Muscle of arm (tissue), 14 donors: ENCODE measurements at places on chromosomes 6 and 20.

DNA sequence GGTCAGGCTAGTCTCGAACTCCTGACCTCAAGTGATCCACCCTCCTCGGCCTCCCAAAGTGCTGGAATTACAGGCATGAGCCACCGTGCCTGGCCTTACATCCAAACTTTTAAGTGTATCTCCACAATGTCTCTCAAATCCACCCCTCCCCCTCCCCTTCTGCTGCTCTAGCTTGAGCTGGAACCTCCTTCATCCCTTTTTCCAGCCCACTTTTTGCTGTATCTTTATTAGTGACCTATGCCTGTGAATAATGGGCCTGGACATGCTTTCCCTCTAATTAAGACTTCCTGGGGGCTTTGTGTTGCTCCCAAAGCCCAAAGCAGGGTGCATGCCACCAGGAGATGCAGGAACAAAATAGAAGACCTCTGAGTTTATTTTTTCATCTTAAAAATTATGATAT, 26.1 kb downstream of the TNFAIP3 start:
- no peak for DNase-seq

DNA sequence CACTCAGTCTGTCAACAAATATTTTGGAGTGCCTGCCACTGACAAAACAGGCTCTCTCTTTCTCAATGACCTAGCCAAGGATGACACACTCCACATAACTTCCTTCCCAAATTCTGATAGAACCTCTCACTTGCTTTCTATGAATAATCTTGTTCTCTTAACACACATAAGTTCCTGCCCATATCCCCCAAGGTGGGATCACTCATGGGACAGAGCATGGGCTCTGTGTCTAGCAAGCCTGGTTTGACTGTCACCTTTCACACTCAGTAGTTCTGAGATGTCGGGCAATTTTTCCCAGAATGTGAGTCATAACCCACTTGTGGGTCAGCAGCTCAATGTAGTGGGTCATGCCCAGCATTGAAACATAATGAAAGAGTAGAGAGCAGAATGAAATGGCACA, 78.1 kb downstream of the LRFN2 start:
- DNase-seq, result no peak

DNA sequence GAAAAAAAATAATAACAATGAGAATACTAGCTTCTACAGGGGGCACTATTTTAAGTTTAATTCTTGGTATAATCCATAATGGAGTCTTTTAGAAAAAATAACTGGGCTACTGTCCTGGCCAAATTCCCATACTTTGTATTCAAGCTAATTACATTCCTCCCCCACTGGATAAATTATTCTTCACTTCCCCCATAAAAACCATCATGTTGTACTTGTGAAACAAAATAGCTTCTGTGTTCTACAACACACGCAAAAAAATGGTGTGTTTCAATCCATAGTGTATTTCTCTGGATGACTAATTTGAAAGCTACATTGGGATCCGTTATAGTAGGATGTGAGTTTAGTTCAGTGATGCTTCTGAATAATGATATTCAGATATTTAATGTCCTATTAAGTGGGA, 21.6 kb upstream of the HDDC2 start:
- DNase-seq, result no peak

- no peak for DNase-seq
These were observed 32.8 kb upstream of the HLA-C start for GRCh38 chr6:31304683-31305082.

GRCh38 chr6:10720265-10720959, 2.5 kb upstream of the TMEM14C start:
- peak; percentile 37 for DNase-seq

DNA sequence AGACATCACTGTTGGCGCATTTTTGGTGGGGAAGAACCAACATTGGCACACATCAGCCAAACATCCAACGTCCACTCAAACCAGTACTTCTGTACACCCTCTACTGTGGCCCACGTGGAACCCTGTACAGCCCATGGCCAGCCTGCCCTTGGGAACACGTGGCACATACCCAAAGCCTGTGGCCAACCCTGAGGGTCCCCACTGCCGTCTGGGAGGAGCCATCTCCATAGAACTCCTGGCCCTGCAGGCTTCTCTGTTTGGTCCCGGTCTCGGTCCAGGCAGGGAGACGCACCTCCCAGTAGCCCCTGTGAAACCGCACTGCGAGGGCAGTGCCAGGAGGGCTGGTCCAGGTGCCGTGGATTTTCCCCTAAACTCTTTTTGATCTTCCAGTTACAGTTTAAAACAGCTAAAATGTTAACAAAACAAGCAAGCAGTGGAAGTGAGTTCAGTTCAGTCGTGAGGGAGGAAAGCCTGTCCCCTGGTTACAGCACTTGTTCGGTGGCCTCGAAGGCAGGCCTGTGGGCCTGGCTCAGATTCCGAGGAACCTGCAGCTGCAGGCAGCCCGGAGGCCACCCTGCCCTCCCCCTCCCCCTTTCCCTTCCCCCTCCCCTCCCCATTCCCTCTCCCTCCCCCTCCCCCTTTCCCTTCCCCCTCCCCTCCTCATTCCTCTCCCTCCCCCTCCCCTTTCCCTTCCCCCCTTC, 233.7 kb downstream of the DLL1 start:
- DNase-seq, result no peak

DNA sequence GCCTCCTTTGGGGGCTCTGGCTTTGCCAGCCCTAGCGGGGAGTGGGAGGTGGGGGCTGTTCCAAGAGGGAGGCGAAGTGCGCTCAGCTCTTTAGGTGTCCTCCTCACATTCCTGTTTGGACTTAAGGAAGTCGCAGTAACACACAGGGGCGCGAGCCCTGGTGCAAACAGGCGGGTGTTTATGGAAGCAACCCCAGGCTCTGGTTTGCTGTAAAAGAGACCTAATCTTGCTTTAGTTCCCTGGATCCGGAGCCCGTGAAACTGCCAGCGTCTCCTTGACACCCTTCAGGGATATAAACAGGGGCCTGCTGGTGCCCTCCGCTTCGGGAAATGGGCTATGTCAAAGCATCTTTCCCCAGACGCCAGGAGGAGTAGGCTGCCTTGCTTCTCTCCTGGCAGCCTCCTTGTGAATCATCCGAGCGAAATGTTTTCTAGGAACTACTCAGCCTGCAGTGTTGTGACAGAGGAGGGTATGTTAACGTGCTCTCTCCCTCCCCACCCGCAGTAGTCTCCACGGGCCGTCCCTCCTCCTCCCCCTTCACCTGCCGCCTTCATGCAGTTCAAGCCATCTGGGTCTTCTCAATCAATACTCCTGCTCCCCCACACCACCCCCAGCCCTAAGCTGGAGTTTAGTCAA, 168.0 kb upstream of the LRFN2 start:
- no peak for DNase-seq

- no peak for DNase-seq
These were observed 448.9 kb downstream of the COL12A1 start for GRCh38 chr6:74756923-74757322.

GRCh38 chr6:79902046-79902445, 45.3 kb downstream of the ELOVL4 start:
- DNase-seq, result peak; percentile 4

DNA sequence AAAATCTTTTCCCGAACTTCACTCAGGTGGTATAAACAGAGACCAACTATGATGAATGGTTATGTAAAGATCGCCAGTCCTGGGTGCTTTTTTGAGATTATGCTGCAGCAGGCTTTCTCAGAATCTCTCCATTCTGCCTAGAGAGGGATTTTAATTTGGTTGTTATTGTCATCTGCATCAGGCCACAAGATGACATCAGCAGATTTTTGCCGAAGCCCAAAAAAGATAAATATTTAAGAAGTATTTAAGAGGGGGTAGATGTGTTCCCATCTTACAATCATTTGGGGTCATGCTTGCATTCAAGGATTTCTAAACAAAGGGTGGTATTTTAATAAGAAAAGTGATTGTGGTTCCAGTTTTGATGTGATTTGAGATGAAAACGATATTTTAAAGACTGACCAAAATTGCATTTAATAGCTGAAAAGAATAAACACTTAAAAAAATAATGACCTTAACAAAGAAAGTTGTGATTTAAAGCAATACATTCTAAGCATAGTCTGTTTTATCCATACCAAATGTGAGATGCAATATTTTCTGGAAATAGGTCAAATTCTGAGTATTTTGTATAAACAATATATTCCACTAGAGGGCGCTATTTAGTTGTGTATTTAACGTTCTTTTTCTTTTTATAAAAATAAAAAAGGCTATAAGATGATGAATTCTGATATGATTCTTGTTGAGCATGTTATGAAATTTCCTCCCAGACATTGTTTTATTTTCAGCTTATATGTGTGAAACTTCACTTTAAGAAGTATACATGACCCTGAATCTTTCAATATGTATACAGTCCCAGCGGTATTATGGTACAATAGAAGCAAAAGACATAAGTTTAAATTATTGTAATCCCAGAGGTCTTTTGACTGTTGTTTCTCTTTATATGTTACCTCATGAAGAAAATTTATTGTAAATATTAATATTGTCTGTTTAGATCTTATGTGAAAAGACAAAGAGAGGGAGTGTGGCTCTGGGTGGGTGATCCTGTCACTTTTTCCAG, 51.0 kb upstream of the ZFP64 start:
- peak; percentile 41 for DNase-seq

- no peak for DNase-seq
These were observed 75.8 kb upstream of the AFDN start for GRCh38 chr6:167750956-167751358.

DNA sequence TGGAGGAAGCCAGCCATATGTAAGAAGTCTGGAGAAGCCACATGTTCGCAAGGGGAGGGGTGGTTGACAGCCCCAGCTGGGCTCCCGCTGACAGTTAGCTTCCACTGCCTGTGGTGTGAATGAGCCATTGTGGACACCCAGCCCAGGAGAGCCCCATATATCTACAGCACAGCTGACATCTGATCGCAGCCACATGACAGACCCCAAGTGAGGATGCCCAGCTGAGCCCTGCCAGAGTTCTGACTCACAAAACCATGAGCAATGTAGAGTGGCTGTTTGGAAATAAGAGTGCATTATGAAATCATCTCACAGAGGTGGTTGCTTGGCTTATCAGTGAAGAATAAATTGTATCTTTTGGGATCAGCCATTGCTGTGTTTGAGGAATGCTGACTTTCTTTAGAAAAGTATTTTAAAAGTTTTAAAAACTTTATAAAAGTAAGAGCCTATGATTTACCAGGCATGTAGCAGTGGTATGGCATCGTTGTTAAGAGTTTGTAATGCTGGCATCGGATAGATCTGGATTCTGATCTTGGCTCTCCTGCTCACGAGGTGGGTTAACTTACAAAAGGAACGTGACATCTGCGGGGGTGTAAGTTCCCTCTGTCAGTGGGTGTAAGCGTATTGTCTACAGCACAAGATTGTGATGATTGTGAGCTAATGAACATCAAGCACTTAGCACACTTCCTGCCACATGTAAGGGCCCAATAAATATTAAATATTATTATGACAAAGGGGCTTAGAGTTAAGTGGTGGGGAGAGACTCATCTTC, 24.1 kb downstream of the CFAP61 start:
- no peak for DNase-seq

DNA sequence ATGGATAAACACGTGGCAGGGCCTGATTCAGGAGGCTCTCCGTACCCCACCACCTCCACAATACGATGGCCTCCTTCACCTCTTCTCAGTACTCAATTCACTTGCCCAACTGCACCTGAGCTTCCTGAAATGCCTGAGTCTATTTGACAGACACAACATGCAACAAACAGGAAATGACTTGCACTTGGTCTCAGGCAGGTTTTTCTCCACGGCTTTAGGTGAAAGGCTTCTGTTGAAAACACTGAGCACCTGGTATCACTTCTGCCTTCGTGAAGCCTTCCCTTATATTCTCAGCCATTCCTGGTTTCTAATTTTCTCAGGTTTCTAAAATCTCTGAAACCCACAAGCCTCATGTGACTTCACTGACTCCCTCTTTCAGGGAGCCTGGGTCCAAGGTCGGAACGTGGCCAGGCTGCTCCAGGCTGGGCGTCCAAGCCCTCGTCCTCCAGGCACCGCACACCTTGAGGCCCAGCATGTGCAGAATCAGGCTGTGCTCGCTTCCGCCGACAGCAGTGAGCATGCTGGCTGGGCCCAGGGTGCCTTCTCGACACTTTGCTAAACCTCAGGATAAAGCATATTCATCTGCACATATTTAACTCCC, 34.7 kb downstream of the TAF4 start:
- no peak for DNase-seq

GRCh38 chr20:34045294-34045693, 51.6 kb downstream of the RALY start:
- no peak for DNase-seq
